ENCODE measurements at places on chromosomes 7 and 10.

GRCh38 chr10:96255549-96256333, 15.6 kb downstream of the BLNK start:
- DNase-seq = no peak

- no peak for DNase-seq
Observed at GRCh38 chr10:11170574-11170973, 152.9 kb downstream of the CELF2 start.

- no peak for DNase-seq
Observed at GRCh38 chr7:66542528-66543269, 86.0 kb upstream of the KCTD7 start.

- DNase-seq = no peak
Observed at GRCh38 chr7:431658-432111, 88.0 kb downstream of the PDGFA start.

- DNase-seq = no peak
Observed at GRCh38 chr10:86206240-86206579, 160.4 kb downstream of the GRID1 start.

GRCh38 chr10:123568751-123569150, 97.4 kb upstream of the GPR26 start:
- DNase-seq = no peak

DNA sequence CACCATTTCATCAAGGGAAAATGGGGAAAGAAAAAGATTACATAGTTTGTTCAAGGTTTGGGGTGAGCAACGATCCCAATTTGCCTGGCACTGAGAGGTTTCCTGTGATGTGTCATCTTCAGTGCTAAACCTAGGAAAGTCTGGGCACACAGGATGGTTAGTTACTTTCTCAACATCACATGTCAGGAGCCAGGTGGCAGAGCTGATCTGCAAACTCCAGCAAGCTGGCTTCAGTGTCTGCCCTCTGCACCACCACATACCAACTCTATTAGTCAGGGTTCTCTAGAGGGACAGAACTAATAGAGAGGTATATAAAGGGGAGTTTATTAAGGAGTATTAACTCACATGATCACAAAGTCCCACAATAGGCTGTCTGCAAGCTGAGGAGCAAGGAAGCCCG, 11.3 kb downstream of the ADAM12 start:
- no peak for DNase-seq

GRCh38 chr10:112539340-112539739, 92.3 kb downstream of the VTI1A start:
- DNase-seq = no peak

- DNase-seq = no peak
Observed at GRCh38 chr10:47154762-47155161, 145.2 kb upstream of the GDF10 start.

DNA sequence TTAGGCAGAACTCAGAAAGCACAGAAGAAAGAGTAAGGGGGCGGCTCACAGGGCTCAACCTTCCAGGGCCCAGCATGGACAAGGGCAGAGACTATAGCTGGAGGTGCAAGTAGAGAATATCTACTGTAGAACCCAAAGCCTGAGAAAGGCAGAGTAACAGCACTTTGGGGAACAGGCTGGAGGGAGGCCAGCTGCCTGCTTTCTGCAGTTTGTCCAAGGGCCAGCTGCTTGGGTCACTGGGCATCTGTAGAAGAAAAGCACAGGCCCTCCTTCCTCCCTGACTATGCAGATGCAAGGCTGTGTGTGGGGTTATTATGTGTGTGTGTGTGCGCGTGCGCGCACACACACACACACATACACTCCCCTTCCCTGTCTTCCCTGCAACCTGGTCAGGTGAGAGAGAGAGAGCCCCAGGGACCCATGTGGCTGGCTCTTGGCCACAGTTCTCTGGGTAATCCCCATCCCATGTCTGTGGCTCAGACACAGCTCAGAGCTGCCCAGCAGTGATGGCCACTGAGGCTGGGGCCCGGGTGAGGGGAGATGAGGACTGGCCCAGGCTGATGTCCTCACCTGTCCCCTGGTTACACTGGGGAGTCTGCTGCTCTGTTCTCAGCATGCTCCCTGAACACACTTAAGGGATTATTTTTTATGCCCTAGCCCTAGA, 9.0 kb downstream of the ADRA2A start:
- DNase-seq = no peak

DNA sequence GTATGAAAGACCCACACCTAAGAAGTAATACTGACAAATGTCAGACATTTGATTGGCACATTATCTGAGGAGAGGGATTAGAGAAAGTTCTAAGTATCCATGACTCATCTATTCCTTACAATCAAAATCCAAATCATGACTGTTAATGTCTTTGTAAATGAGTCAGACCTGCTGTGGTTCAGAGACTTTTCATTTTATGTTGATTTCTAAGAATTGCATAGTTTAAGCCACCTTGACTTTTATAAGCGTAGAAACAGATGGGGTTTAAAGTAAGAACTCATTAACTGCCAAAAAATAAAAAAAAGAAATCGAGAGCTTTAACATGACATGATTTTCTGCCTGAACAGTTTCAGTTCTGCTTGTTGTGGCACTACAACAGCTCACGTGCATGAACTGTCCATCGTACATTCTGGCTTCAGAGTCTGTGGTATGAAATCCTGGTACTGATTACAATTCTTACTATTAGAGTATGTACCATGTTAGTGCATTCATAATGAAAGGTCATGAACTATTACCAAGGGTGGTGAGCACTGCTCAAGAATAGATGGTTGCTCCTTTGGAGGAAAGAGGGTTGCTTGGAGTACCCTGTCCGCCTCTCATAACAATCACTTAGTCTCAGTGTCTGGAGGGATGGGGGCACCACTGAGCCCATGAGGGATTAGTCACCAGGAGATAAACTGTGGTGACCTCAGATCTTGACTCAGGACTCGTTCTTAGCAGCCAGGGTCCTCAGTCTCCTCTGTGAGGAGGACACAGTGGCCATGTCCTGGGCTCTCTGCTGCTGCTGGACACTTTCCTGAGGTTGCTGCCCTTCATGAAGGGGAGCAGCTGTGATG, 42.2 kb downstream of the ACSM6 start:
- DNase-seq = no peak

DNA sequence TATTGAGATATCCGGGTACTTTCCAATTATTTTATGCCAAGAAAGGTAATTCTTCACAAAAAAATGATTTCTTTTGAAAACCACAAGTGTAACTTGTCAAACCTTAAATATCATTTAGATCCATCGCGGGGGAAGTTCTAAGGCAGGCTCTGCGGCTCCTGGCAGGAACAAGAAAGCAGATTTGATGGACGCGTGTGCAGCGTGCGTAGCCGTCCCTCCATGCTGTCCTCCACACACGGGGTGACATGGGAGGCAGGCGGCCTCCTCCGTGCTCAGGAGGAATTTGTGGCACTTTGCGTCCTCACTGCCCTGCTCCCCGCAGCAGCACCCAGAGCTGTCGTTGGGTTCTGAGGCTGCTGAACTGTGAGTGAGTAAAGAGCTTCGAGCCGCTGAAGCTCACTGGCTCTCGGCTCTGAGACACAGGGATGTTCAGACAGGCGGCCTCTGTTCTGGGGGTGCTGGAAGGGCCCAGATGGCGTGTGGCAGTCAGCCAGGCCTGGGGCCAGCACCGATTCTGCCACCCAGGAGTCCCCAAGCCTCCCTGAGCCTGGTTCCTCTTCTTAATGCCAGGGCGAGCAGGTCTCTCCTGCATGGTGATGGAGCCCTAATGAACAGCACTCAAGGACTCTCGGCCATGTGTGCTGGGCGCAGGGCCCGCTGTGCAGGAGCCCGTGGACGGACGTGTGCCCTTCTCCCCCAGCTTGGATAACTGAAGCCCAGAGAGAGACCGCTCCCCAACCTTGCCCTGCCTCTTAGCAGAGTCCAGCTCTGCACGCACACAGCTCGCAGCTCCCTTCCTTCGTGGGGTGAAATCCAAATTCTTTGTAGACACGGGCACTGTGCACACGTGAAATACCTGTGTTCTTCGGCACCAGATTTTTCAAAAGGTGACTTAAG, 185.4 kb upstream of the SHH start:
- no peak for DNase-seq

DNA sequence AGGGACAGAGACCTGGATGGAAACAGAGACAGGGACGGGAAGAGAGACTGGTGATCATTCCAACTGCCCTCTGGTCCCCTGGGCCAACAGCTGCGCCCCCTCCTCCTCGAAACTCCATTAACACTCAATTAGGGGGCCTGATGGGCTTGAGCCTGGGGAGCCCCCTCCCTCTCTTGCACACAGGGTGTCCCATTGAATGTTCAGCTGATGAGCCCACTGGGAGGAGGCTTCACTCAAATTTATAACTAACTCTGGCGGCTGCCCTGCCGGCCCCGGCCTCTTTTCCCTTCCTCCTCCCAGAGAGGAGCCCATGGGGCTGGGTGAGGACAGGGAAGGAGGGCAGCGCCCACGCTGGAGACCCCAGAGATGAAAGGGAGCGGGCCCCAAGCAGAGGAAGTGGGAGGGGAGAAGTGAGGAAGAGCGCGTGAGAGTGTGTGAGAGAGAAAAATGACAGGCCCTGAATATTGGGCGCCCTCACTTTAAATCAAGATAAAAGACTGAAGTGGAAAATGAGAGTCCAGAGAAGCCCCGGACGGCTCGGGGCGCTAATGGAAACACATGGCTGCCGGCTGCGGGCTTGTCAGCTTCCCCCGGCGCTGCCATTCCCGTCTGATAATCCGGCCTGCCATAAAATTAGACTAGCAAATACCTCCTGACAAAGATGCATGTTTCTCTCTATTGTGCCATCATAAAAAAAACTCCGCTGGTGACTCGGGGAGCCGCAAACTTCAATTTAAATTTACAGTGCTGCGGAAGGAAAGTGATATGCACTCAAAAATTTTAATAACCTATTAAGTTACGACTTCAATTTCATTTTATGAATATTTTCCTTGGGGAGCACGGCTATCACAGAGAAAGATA, 58.0 kb upstream of the PAX2 start:
- DNase-seq = no peak

DNA sequence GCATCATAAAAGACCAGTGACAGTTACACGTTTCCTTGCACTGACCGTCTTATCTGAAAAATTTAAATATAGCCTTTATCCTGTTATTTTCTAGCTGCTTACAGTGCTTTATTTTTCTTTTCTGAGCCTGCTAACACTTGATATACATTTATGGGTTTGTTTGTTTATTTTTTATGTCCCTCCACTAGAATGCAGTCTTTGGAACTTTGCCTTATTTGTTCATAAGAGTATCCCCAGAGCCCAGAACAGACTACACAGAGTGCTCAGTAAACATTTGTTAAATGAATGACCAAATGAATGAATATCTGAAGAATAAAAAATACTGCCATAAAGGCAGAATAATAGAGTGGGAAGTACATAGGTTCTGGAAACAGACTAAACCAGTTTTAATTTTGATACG, 202.3 kb upstream of the LRRN3 start:
- DNase-seq = no peak

GRCh38 chr7:38223306-38223705, 45.3 kb downstream of the STARD3NL start:
- no peak for DNase-seq

DNA sequence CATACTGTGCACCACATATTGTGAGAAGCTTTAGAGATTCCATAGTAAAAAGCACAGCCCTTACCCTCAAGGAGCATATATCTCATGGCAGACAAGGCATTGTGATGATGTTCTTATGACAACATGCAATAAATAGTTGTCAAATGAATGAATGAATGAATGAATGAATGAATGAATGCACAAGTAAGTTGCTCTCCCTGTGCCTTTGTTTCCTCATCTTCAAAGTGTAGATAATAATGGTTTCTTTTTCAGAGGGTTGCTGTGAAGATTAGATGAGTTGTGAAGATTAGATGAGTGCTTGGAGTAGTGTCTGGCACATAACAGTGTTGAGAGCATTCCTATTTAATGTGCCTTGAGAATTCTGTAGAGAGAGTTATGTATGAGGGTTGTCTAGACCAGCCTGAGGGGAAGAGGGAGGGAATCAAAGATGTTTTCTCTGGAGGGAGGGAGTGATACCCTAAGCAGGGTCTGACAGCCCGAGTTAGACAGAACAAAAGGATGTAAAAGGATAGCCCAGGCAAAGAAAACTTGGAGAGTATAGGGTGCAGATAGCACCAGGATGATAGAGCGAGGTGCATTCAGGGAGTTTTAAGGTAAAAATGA, 217.2 kb downstream of the RELN start:
- no peak for DNase-seq

GRCh38 chr7:98091061-98091460, 15.6 kb upstream of the LMTK2 start:
- DNase-seq = no peak

GRCh38 chr7:135731131-135731530, 3.1 kb upstream of the SLC13A4 start:
- DNase-seq = no peak
